ENCODE measurements at places on chromosomes 5 and 9.

GRCh38 chr9:91302831-91303230 lies 58.9 kb downstream of the AUH start:
- DNase-seq, result no peak

- DNase-seq, result no peak
Observed at GRCh38 chr9:137009217-137009616, 12.8 kb upstream of the CLIC3 start.

DNA sequence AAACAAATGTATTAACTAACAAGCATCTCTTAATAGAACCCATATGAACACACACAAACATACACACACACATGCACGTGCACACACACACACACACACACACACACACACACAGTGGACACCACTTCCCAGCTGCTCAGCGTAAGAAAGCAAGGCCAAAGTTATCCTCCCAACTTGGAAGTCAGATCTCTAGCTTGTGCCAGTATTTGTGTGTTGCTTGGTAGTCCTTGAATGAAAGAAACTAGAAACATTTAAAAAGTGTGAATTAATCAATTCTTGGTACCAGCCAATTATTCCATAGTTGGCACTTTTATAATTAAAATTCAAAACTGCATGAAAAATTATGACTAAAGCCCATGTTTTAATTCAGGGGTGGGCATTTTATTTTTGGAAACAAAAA lies 178.1 kb downstream of the TMEM161B start:
- no peak for DNase-seq

- DNase-seq, result no peak
Observed at GRCh38 chr9:122332083-122332482, 38.7 kb upstream of the PTGS1 start.

DNA sequence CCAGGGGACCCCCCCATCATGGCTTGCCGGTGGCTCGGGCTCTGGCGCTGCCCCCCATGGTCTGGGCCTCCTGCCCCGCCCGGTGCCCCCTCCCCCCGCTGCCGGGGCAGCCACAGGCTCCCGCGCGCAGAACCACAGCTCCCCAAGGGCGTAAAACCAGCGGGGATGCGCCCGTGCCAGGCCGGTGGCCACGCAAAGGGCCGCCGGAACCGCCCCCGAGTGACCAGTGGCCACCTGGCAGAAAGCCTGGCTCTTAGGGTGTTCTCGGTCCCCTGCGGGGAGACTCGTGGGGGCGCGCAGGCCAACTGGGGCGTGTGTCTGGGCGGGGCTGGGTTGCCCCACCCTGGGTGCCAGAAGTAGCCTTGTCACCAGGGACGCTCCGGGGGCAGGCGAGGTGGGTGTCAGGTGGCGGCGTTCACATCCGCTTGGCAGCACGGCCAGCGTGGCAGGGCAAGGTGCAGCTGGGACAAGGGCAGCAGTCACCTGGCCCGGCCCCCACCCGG lies 515 bp upstream of the AGPAT2 start:
- DNase-seq, result no peak

DNA sequence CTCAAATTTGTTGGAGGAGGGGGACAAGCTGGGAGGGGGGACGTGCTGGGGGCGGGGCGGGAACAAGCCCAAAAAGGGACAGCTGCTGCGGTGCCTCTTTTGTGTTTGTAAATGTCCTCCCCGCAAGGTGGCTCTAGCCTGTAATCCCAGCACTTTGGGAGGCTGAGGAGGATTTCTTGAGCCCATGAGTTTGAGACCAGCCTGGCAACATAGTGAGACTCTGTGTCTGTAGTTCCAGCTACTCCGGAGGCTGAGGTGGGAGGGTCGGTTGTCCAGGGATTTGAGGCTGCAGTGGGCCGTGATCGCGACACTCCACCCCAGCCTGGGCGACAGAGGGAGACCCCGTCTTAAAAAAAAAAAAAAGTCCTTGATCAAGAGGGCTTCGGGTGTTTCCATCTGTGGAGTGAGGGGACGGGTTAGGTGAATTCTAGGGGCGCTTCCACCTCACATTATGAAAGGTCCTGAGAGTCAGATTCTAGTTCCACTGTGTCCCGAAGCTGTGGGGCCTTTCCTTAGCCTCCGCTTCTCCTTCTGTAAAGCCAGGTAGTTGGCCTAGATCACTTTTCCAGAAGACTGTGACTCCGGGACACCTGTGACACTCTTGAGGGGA lies 779 bp upstream of the CTNNA1 start:
- no peak for DNase-seq

- DNase-seq, result no peak
Observed at GRCh38 chr5:112294126-112294525, 125.0 kb downstream of the EPB41L4A start.

DNA sequence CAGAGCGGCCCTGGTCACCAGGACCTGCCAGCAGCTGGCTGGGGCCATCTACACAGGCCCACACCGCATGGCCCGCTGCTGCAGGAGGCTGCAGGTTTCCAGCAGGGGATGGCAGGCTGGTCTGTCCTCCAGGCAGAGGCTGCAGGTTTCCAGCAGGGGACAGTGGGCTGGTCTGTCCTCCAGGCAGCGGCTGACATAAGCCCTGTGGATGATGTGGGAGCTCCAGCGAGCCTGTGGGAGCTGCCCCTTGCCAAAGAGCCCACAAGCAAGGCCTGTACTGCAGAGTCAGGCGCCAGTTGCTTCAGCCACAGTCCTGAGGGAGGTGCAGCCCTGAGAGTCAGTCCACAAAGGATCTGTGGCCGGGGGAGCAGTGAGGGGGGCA lies 18.5 kb downstream of the TPPP start:
- DNase-seq, result no peak

Data from CD4-positive, alpha-beta T cell (primary cell).